Activated CD8-positive, alpha-beta T cell treated with anti-CD3 and anti-CD28 coated beads for 36 hours (primary cell): ENCODE measurements at places on chromosomes 2 and 18. TPM values are rescaled to one million over a fixed set of nuclear protein-coding genes. Genes with fewer than 3 reads are reported as not detected.

CKAP2L gene
- 24.5 TPM for total RNA-seq

ABCB11 gene
- total RNA-seq = not detected

PDCD1 gene
- 19.4 TPM for total RNA-seq

IL1R1 gene
- 0.63 TPM for total RNA-seq

ZNF407 gene
- total RNA-seq = 10.8 TPM
